ENCODE measurements at places on chromosomes 2 and 18.

- DNase-seq = no peak
These were observed 113.0 kb downstream of the ATP9B start for GRCh38 chr18:79182047-79182713.

DNA sequence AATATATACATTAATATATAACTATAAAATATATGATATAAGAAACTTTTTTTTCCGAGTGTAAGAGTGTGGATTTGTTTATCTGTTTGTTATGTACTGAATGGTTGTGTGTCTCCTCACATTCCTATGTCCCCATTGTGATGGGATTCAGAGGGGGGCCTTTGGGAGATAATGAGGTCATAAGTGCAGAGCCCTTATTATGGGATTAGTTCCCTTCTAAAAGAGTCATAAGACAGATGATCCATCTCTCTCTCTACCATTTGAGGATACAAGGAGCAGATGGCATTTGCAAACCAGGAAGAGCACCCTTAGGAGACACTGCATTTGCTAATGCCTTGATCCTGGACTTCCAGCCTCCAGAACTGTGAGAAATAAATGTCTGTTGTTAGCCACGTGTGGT, 30.3 kb upstream of the SAP130 start:
- no peak for DNase-seq

DNA sequence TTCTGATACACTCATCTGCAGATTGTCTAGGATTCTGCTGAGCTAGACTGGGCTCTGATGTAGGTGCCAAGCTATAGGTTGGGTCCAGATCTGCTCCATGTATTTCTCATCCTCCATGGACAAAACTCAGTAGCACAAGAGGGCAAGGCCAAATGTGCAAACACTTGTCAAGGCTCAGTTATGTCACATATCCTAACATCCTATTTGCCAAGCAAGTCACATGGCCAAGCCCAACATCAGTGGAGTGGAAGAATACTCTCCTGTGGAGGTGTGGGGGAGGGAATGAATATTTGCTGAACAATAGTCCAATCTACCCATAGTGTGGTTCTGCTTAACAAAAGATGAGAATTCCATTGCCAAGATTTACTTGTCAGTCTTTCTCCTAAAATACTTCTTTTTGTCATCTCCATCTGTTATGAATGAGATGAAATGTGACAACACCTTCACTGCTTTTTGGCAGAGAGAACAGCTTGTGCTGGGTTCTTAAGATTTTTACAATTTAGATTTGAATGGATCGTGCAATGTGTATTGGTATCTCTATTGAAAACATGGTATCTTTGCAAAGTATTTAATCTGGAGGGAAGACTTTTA, 89.9 kb downstream of the OXER1 start:
- DNase-seq = no peak

GRCh38 chr2:209986415-209986814, 16.0 kb upstream of the RPE start:
- no peak for DNase-seq
